Activated CD8-positive, alpha-beta T cell treated with anti-CD3 and anti-CD28 coated beads, Interleukin-2, amount 10 ng/mL, durations not matched to agents 7 days and 5 days (primary cell): ENCODE measurements at places on chromosomes 12 and 14. TPM values are rescaled to one million over a fixed set of nuclear protein-coding genes. Genes with fewer than 3 reads are reported as not detected.

CLEC4A gene
- total RNA-seq, result 0.34 TPM

MMP19 gene
- total RNA-seq, result not detected

DNA sequence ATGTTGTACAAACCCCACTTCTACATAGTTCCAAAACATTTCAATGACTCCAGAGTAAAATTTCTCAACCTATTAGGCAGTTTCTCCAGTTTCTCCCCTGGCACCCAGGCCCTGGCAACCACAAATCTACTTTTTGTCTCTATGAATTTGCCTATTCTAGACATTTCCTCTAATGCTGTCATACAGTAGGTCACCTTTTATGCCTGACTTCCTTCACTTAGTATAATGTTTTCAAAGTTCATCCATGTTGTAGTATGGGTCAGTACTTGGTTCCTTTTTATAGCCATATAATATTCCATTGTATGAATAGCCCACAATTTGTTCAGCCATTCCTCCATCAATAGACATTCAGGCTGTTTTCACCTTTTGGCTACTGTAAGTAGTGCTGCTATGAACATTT lies 67.0 kb downstream of the SPRING1 start:
- H3K4me3 ChIP-seq, result no peak overlapping the region
- peaks cover 30% of the 10 kb centered on the region for H3K4me1 ChIP-seq
- no peak overlapping the region for H3K27ac ChIP-seq
- no peaks in the 10 kb centered on the region for H3K27me3 ChIP-seq
- DNase-seq, result no peak
- no peaks in the 10 kb centered on the region for H3K36me3 ChIP-seq

DNA sequence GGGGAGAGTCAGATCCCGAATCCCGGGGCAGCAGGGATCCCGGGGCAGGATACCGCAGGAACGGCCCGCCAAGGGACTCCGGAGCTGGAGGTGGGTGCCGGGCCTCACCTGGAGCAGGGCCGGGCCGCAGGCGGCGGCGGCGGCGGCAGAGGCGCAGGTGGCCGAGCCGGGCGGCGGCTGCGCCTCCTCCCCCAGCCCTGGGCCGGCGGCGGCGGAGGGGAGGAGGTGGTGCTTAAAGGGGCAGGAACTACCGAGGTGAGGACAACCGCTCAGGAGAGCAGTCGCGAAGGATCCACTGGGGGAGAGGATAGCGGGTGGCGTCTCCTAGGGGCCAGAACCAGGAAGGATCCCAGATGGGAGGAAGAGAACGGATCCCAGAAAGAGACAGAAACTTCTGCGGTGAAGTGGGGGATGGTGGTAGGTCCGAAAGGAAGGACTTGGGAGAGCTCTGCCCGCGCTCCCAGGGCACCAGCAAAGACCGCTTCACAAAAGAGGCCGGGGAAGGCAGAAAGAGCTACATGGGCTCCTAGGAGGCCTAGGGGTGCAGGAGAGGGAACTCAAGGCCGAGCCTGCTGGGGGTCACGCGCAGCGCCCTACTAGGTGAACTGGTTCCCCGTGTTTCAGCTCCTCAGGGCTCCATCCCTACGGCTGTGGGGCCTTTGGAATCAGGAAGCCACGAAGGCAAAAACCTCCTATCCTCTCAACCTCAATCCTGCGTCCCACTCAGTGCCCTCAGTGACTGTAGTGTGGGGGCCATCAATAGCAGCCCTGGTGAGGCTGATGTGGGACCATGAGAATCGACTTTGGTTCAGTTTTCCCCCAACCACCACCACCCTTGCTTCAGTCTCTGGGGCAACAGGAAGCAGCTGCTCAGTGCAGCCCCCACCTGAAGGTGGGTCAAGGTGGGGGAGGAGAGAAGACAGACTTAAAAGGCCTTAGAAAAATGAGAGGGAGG lies 5.0 kb upstream of the BAZ2A start:
- peak overlapping the region; percentile 88 for H3K4me3 ChIP-seq
- H3K4me1 ChIP-seq, result peaks cover 77% of the 10 kb centered on the region
- peaks cover 35% of the 10 kb centered on the region for H3K36me3 ChIP-seq
- H3K27me3 ChIP-seq, result no peaks in the 10 kb centered on the region

DNA sequence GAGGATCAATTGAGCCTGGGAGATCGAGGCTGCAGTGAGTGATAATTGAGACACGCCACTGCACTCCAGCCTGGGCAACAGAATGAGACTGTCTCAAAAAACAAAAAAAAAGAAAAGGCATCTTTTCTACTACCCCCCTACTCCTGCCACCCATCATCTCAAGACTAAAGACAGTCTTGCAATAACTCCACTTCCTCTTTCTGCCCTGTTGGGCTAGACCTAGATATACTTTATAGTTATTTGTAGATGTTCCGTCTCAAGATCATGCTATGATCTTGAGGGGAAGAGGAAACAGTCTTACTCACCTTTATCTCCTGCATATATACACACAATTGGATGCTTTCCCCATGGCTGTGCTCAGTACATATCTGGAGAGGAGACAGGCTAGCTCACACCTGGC lies 12.1 kb upstream of the ESPL1 start:
- no peak overlapping the region for H3K4me3 ChIP-seq
- no peaks in the 10 kb centered on the region for H3K27me3 ChIP-seq
- no peak for DNase-seq
